ENCODE measurements at places on chromosomes 5 and 9.

- no peak for DNase-seq
Observed at GRCh38 chr9:117624106-117624505, 80.1 kb upstream of the TLR4 start.

DNA sequence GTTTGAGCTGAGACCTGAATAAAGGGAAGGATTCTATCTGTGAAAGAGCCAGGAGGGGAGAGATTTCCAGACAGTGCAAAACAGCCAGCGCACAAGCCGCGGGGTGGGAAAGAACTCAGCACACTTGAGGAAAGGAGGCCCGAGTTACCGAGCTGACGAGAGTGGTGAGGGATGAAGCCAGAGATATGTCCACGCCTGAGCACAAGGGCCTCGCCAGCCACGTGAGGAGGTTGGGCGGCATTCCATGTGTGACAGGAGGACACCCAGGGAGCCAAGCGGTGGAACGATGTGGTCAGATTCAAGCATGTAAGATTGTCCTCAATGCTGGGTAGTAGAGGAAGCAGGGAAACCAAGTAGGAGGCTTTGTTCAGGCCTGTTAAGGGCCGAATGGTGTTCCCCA, 17.0 kb upstream of the SFXN1 start:
- DNase-seq: no peak

- DNase-seq: no peak
Observed at GRCh38 chr9:111474385-111474784, 9.8 kb downstream of the ECPAS start.

- no peak for DNase-seq
Observed at GRCh38 chr9:14783358-14783757, 60.8 kb upstream of the CER1 start.

DNA sequence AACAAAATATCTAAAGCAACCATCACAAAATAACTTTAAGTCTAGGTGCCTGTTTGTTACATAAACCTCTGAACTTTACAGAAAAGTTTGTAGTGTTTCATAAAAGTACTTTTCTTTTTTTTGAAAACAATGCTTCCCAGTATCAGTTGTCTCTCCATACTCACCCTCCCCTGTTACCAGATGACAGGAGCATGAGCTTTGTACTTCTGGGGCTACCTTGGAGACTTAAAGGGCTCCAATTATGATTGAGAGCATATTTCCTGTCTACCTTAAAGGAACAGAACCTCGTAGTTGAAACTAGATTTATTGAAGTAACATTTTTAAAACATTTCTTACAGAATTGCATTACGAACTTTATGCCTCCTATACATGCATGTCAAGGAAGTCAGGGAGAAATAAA, 55.4 kb upstream of the PPP1R2B start:
- no peak for DNase-seq

DNA sequence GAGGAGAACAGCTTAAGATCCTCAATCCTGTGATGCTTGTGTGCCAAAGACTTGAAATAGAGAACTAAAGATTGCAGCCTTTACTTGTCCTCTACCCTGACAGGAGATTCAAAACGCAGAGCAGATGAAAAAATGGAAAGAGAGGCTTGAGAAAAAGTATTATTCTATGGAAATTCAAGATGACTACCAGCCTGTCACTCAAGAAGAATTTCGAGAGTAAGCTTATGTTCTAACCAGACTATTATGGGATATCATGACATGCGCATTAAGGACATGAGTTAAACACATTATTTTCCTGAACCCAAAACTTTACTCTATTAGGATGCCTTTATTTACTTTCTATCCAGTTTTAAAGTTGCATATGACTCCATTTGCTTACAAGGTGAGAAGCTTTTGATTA, 46.4 kb downstream of the PKD2L2 start:
- no peak for DNase-seq

- DNase-seq: no peak
Observed at GRCh38 chr5:43101491-43101890, 19.2 kb upstream of the ZNF131 start.

- DNase-seq: no peak
Observed at GRCh38 chr5:9464478-9464877, 81.4 kb downstream of the SEMA5A start.

GRCh38 chr5:124460642-124461041, 285.8 kb downstream of the ZNF608 start:
- DNase-seq: no peak

GRCh38 chr5:43425983-43426382, 13.8 kb upstream of the CCL28 start:
- no peak for DNase-seq

- DNase-seq: no peak
Observed at GRCh38 chr5:81417052-81417451, 23.1 kb upstream of the ACOT12 start.

- no peak for DNase-seq
Observed at GRCh38 chr5:89246864-89247263, 363.9 kb upstream of the MEF2C start.

GRCh38 chr5:116992681-116993080, 418.1 kb upstream of the SEMA6A start:
- DNase-seq: no peak

DNA sequence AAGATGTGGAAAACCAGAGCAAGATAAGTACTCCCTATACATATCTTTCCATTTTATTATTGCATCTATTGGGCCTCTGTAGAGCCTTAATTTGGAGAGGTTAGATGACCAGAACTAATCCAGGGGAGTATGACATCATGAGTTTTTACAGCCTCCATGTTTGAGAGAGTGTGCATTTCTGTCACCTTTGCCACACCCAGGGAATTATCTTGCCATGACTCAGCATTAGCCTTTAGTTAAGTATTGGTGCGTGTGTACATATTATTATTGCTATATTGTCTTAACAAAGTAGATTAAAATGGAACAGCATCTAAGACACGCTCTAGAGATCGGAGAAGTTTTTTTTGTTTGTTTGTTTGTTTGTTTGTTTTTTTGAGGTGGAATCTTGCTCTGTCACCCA, 27.6 kb downstream of the DIMT1 start:
- DNase-seq: no peak

GRCh38 chr5:128630121-128630520, 92.1 kb upstream of the FBN2 start:
- DNase-seq: no peak

DNA sequence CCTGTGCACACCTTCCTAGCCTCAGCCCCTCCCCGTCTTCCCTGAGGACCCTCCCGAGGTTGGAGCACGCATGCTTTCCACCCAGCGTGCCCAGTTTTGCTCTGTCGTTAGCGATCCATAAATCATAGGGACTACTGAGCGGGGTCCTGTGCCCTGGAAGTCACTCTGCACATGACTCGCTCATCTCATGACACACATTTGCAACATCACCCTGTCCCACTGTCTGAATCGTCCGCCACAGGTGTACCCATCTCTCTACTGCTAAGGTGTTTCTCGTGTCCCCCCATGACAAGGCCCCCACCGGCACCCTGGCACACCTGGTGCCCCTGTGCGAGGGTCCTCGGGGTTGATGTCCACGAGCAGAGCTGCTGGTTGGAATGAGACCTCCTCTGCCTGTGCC, 69.0 kb upstream of the BARHL1 start:
- DNase-seq: no peak

DNA sequence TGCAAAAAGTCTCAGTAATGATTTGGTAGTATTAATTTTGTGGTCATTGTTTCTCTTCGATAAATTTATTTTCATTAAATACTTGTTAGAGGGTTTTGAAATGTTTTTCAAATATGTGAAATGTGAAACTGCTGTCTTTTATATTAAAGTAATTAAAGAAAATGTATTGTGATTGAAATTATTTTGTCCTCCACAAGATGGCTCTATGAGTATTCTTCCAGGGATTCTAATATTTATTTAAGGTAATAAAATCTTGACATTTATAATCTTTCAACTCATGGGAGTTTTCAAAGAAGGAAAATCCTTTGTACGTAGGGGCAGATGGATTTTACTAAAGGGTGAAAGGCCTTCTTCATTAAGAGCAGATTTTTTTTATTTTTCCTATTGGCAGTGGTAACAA, 19.3 kb downstream of the ISOC1 start:
- DNase-seq: no peak

DNA sequence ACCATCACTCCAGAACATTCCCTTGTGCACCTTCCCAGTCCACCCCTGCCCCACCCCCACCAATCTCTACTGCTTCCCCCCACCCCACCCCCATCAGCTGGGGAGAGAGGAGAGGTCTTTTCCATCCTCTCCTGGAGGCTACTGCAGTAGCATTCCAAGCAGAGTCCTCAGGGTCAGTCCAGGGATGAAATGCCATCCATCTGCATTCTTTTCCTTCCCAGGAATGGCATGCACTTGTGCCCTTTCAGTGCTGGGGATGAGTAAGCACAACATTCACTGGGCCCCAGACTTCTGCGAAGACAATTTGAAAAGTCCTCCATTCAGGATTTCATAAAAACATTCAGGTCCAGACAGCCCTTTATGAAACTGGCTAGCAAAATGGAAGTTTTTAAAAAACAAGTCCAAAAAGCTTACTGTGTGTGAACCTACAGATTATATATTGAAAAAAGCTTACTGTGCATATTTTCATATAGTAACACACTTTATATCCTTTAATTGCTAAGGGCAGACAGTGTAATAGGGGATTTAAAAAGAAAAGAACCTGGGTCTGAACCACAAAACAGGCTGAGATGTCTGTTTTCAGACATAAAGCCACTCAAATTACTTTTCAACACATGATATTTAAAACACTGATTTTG, 50.0 kb upstream of the GOLPH3 start:
- no peak for DNase-seq

- no peak for DNase-seq
Observed at GRCh38 chr9:1532171-1532570, 482.0 kb downstream of the DMRT2 start.

- no peak for DNase-seq
Observed at GRCh38 chr5:78905084-78905938, 79.8 kb downstream of the ARSB start.

DNA sequence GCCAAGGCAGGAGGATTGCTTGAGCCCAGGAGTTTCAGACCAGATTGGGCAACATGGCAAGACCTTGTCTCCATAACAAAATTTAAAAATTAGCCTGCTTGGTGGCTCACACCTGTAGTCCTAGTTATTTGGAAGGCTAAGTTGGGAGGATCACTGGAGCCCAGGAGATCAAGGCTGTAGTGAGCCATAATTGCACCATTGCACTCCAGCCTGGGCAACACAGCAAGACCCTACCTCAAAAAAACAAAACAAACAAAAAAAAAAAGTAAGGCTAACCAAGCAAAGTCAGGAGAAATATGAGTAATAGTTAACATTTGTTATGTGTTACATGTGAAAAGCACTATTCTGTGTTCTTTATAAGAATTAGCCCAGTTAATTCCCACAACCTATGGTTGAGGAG, 74.7 kb downstream of the FOXB2 start:
- DNase-seq: no peak

GRCh38 chr5:14967166-14967565, 95.6 kb upstream of the ANKH start:
- DNase-seq: no peak

- DNase-seq: no peak
Observed at GRCh38 chr9:121345070-121345469, 25.0 kb downstream of the STOM start.

DNA sequence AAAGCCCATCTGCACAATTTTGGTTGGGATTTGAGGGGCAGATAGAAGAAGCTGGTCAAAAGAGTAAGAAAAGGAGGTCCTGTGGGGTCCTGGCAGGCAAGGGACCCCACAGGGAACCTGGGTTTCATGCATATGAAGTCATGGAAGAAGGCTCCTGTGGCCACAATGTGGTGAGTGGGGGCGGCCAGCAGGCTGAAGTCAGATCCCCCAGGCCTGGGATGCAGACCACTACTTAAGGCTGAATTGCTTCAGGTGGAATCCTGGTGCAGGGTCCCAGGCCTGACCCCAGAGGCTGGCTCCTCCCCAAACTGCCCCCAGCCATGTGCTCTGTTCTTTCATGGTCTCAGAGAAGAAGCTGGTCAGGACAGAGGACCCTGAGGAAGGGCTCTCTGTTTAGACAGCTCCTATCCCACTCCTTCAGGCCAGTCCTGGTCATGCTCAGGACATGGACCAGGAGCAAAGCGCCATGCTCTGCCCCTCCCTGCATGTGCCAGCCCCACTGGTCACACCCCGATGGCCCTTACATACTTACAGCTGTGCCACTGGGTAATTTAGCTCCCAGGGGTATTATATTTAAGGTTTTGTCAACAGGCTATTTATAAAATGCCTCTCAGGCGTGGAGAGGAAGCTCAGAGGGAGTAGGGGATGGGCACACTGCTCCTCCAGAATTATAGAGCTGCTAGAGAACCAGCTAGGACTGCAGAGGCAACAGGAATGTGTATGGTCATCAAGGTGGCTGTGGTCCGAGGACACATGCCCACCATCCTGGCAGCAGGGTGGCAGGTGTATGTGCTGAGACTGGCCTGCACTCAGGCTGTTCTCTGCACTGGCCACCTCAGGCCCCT, 33.4 kb downstream of the C5orf15 start:
- no peak for DNase-seq

DNA sequence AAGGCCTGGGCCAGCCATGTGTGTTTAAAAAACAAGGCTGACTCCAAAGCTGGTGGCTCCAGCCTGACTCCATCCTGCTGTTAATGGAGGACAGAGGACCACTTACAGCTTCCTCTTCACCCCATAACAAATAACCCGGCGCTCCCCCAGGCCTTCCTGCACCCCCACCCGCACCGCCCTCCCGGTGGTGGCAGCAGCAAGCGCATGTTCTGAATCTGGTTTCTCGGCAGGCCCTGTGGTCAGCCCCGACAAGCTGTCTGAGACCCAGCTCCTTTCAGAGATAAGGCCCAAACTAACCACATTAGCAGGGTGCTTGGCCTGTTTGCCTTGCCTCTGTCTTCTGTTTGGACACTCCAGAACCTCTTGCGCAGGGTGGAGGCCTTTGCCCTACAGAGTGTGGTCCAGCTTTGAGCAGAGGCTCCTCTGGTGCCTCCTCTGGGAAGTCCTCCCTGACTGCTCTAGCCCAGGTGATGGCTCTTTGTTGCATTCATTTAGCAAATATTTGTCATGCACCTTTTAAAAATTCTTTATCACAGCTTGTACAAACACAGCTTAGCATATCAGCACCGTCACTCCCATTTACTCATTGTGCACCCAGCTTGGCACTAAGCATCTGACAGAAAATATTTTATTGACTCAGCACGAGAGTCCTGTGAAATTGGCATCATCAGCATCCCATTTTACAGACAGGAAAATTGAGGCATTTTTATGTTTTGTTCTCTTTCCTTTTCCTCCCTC, 78.4 kb downstream of the NDFIP1 start:
- DNase-seq: no peak

DNA sequence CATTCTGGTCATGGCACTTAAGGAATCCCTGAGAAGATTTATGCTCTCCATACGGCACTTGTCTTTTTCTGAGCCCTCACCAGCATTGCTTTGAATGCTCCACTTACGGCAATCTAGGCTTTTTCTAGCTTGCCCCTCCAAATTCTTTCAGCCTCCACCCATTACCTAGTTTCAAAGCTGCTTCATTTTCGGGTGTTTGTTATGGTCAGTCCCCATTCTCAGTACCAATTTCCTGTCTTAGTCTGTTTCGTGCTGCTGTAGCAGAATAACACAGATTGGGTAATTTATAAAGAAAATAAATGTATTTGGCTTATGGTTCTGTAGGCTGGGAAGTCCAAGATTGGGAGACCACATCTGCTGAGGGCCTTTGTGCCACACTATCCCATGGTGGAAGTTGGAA, 42.0 kb downstream of the ARHGEF28 start:
- DNase-seq: no peak
